Keratinocyte (primary cell): ENCODE measurements at places on chromosomes 16 and 17. TPM values are rescaled to one million over a fixed set of nuclear protein-coding genes. Genes with fewer than 3 reads are reported as not detected.

Gene IGF2BP1
- under 0.01 TPM in 1 of 3 replicates, not detected in the others for polyA plus RNA-seq

Gene ERCC4
- 2.7 to 6.4 TPM (median 5.9 TPM) in 3 replicates for polyA plus RNA-seq

Gene PRSS33
- polyA plus RNA-seq, result not detected in 3 replicates

DNA sequence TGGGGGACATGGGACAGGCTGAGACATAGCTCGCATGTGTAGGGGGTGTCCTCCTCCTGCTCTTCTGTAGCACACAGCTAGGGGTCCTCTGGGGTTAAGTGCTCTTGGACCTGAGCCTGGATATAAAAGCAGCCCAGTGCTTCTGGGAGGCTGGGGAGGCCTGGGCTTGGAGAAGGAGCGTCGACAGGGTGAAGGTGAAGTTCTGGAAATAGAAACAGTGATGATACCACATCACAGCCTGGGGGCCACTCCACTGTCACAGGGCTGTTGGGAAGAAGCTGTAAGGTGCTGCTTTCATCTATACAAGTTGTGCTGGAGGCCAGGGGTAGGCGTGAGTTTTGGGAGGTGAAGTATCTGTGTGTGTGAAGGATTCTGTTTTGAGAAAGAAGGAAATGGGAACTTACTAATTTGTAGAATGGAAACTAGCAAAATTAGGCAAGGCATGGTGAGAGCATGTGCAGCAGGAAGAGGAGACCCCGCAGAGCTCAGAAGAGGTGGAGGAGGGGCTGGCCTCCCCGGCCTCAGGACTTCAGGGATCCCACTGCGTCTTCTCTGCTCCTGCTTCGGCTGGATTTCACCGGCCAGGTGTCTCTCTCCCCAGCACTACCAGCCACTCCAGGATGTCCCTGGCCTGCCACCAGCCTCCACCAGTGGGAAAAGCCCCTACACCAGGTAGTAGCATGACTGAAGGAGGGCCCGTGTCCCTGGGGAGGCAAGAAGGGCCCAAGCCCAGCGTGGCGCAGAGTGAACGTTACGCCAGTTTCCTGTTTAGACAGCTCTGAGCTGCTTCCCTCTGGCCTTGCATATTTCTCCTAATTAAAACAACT, 19.4 kb downstream of the PLCG2 start:
- H3K4me3 ChIP-seq, result no peak overlapping the region
- H3K27me3 ChIP-seq, result no peaks in the 10 kb centered on the region
- H3K36me3 ChIP-seq, result no peaks in the 10 kb centered on the region
- H3K4me1 ChIP-seq, result peaks cover 12% of the 10 kb centered on the region
- no peak overlapping the region for H3K27ac ChIP-seq
- DNase-seq, result no peak

- no peaks in the 10 kb centered on the region for H3K27me3 ChIP-seq
- no peak overlapping the region for H3K4me3 ChIP-seq
- no peaks in the 10 kb centered on the region for H3K4me1 ChIP-seq
- no peak for DNase-seq
- H3K36me3 ChIP-seq, result no peaks in the 10 kb centered on the region
Observed at GRCh38 chr17:73025041-73025560, 67.4 kb downstream of the SLC39A11 start.

- H3K4me3 ChIP-seq, result no peak overlapping the region
- H3K4me1 ChIP-seq, result peaks cover 14% of the 10 kb centered on the region
- no peak for DNase-seq
- no peaks in the 10 kb centered on the region for H3K36me3 ChIP-seq
Observed at GRCh38 chr16:28880589-28880915, 2.3 kb downstream of the ATP2A1 start.

GRCh38 chr16:70700101-70701020, 14.5 kb upstream of the MTSS2 start:
- no peak overlapping the region for H3K4me3 ChIP-seq
- DNase-seq, result no peak
- H3K27ac ChIP-seq, result peak overlapping the region; percentile 89
- no peaks in the 10 kb centered on the region for H3K27me3 ChIP-seq

- H3K4me1 ChIP-seq, result no peaks in the 10 kb centered on the region
- no peaks in the 10 kb centered on the region for H3K27me3 ChIP-seq
- no peak overlapping the region for H3K4me3 ChIP-seq
- peaks cover 29% of the 10 kb centered on the region for H3K36me3 ChIP-seq
- no peak for DNase-seq
Observed at GRCh38 chr17:49403514-49404289, 11.0 kb downstream of the PHB1 start.

- H3K4me3 ChIP-seq, result no peak overlapping the region
- DNase-seq, result no peak
- H3K36me3 ChIP-seq, result no peaks in the 10 kb centered on the region
- no peak overlapping the region for H3K27ac ChIP-seq
- H3K4me1 ChIP-seq, result peaks cover 16% of the 10 kb centered on the region
Observed at GRCh38 chr17:7282752-7283321, 1.3 kb downstream of the SLC2A4 start.

- no peaks in the 10 kb centered on the region for H3K4me1 ChIP-seq
- peaks cover 3% of the 10 kb centered on the region for H3K36me3 ChIP-seq
- no peak overlapping the region for H3K4me3 ChIP-seq
- DNase-seq, result no peak
- no peak overlapping the region for H3K27ac ChIP-seq
Observed at GRCh38 chr16:27670071-27670810, 120.3 kb downstream of the KATNIP start.

GRCh38 chr16:90023078-90023447, 3.8 kb upstream of the DBNDD1 start:
- no peak for DNase-seq
- H3K27me3 ChIP-seq, result peaks cover 11% of the 10 kb centered on the region
- H3K36me3 ChIP-seq, result no peaks in the 10 kb centered on the region
- peaks cover 9% of the 10 kb centered on the region for H3K4me1 ChIP-seq
- peak overlapping the region; percentile 70 for H3K4me3 ChIP-seq

GRCh38 chr16:77548766-77549165, 113.9 kb upstream of the ADAMTS18 start:
- no peak overlapping the region for H3K4me3 ChIP-seq
- no peak overlapping the region for H3K27ac ChIP-seq
- H3K4me1 ChIP-seq, result no peaks in the 10 kb centered on the region

DNA sequence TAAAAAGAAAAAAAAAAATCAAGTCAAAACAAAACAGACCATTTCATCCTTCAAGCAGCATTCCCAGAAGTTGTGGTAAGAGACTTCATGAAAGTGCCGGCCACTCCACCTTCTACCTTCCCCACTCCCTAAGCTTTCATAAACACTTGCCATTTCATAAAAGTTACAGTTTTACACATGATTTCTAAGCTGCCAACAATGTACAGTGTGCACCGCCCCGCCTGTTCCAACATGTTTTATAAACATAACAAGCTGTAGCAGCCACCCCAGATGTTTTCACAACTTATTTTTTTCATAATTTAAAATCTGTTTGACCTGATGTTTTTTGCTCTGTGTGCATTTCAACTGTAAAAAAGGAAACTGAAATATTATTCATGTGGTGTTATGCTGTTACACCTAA, 608.1 kb downstream of the TOX3 start:
- no peaks in the 10 kb centered on the region for H3K36me3 ChIP-seq
- H3K27me3 ChIP-seq, result no peaks in the 10 kb centered on the region

DNA sequence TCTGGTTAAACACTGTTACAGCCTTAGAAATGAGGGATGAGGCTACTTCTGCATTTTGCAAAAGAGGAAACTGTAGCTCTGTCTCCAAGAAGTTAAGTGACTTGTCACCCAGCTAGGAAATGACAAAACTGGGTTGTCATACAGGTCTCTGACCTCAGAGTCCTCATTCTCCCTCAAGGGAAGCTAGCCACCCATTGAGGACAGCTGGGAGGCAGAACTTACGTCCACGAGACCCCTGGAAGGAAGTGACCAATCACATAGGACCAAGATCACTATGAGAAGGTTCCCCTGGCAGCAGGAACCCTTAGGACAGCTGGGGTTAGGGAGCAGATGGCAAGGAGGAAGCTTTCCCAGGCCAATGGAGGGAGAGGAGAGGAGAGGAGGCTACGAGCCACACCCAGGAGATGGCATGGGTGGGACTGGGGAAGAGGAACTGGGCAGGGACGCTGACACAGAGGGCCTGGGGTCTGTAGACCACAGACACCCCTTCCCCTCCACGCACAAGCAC, 11.2 kb downstream of the METTL22 start:
- H3K36me3 ChIP-seq, result peaks cover 42% of the 10 kb centered on the region
- no peak overlapping the region for H3K4me3 ChIP-seq
- no peaks in the 10 kb centered on the region for H3K4me1 ChIP-seq
- no peak overlapping the region for H3K27ac ChIP-seq

DNA sequence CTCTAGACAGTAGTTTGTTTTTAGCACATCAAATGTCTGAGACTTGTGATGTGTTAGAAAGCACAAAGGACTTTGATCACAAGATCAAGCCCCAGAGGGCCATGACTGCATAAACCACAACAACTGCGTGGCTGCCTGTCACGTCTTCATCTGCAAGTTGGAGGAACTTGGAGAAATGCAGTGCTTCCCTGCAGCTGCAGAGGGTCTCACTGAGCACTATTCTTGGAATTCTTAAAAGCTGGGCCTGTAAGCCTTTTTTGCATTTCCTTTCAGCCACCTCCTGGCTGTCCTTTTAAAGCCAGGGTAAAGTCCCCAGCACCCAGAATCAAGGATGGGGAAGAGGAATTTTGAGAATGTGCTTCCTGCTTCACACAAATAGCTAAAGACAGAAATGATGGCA, 431.3 kb downstream of the MAF start:
- no peaks in the 10 kb centered on the region for H3K27me3 ChIP-seq
- no peak overlapping the region for H3K4me3 ChIP-seq
- no peaks in the 10 kb centered on the region for H3K4me1 ChIP-seq
- no peak for DNase-seq
- H3K36me3 ChIP-seq, result no peaks in the 10 kb centered on the region

DNA sequence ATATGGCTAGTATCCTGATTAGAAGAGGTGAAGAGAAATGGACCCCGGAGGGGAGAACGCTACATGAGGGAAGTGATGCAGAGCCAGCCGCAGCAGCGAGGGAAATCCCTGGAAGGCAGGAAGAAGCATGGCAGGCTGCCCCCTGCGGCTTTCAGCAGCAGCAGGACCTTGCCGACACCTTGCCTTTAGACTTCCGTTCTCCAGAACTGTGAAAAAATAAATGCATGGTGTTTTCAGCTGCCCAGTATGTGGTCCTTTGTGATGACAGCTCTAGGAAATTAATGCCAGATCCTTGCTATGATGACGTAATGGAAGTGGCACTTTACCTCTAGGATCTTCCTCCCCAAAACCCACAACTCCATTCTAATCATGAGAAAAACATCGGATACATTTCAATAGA, 9.7 kb upstream of the ZFP1 start:
- no peak for DNase-seq
- no peaks in the 10 kb centered on the region for H3K27me3 ChIP-seq
- H3K36me3 ChIP-seq, result no peaks in the 10 kb centered on the region
- no peak overlapping the region for H3K27ac ChIP-seq
- H3K4me1 ChIP-seq, result no peaks in the 10 kb centered on the region
- H3K4me3 ChIP-seq, result no peak overlapping the region

DNA sequence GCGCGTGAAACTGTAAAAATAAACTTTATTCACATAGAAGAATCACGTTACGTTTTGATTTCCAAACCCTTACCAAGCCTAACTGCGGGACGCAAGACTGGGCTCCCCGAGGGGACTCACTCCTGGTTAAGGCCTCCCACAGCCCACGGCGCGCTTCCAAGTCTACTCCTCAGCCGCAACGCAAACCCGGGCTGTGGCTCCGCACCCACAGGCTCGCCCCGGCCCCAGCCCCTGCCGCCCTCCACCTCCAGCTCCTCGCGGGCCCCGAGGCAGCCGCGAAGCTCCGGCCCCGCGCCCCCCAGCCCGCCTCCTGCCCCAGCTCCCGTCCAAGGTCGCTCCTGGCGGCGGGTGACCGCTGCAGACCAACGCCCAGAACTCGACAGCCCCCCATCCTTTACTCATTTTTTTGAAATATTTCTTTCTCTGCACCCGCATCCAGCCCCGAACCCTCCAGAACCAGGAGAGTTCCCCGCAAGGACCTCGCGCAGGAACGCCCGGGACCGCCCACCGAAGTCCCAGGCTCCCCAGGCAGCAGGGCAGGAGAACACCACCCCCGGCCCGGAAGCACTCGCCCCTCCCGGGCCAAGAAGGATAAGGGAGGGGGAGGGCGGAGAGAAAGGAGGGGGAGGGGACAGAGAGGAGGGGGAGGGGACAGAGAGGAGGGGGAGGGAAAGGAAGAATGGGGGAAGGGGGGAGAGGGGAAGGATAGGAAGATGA, 912 bp downstream of the USP22 start:
- H3K4me1 ChIP-seq, result peaks cover 29% of the 10 kb centered on the region
- peak overlapping the region; percentile 91 for H3K27ac ChIP-seq
- peaks cover 7% of the 10 kb centered on the region for H3K36me3 ChIP-seq

- H3K4me1 ChIP-seq, result peaks cover 3% of the 10 kb centered on the region
- no peaks in the 10 kb centered on the region for H3K36me3 ChIP-seq
- H3K4me3 ChIP-seq, result no peak overlapping the region
- DNase-seq, result no peak
- no peak overlapping the region for H3K27ac ChIP-seq
Observed at GRCh38 chr17:27430882-27431491, 25.3 kb upstream of the KSR1 start.

- H3K27ac ChIP-seq, result no peak overlapping the region
- no peaks in the 10 kb centered on the region for H3K27me3 ChIP-seq
- no peak overlapping the region for H3K4me3 ChIP-seq
- no peak for DNase-seq
- H3K4me1 ChIP-seq, result peaks cover 44% of the 10 kb centered on the region
- H3K36me3 ChIP-seq, result no peaks in the 10 kb centered on the region
Observed at GRCh38 chr16:12320298-12320706, 343.8 kb downstream of the SNX29 start.

DNA sequence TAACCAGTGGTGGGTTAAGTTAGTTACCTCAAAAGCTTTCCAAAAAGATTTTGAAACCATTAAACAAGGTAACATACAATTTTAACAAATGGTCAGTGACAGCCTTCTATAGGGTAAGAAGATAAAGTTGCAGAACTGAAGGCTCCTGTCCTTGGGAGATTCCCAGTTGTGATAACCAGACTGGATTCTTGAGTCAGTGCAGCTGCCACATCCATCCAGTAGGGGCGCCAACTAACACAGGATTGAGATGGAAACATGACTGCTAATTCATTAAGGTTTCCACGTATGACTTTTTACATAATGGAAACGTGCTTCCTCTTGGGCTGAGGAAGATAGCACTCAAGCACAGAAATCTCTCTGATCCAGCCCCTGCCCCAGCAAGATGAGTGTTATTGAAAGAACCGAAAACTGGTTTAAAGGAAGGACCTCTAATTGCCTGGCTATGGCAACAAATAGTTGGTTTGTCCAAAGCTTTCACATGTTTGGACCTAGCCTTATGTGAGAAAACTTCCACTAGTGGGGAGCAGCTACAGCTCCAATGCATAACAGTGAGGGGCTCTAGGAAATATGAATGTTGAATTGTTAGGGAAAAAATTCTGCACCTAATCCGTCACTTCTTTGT, 269.8 kb upstream of the MYOCD start:
- H3K4me1 ChIP-seq, result no peaks in the 10 kb centered on the region
- H3K27ac ChIP-seq, result no peak overlapping the region
- H3K36me3 ChIP-seq, result no peaks in the 10 kb centered on the region
